NCI-H1105 treated with DMSO at 0.1 percent for 48 hours (cell line): ENCODE measurements at places on chromosomes 4 and X.

- peak; percentile 78 for DNase-seq
Observed at GRCh38 chr4:171710743-171711142, 102.5 kb upstream of the GALNTL6 start.

GRCh38 chr4:70759126-70759525 is 37.4 kb downstream of the RUFY3 start:
- no peak for DNase-seq

DNA sequence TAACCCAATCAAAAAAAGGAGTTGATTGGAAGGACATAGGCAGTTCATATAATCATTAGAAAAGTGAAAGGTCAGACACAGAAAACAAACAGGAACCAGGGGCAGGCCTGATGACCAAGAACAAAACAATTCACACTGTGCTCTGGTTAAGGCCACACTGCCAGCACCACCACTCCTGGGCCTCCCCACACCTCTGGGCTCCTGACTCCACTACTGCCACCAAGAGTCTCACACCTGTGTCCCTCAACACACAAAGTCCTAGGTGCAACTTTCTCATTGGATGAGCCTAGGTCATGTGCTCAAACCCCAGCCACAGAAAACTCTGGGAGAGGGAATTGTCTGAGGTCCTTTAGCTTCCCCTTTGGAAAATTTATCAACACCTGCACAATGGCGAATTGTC is 11.1 kb upstream of the FAM9C start:
- DNase-seq = no peak

- DNase-seq = no peak
Observed at GRCh38 chr4:37562592-37562991, 123.6 kb downstream of the RELL1 start.

DNA sequence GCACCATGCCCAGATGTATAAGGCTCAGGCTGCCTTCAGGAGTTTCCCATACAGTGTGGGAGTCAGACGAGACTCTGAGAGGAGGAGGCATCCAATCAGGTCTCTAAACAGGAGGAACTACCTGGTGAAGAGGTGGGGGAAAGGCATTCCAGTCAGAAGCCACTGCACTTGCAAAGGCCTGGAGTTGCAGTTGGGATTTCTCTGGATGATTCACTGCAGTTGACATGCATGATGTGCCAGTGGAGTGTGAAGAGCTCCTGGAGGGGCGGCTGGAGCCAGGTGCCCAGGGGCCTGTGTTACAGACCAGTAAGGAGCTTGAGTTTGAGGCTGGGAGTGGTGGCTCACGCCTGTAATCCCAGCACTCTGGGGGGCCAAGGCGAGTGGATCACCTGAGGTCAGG is 339.1 kb downstream of the ARHGAP10 start:
- no peak for DNase-seq

DNA sequence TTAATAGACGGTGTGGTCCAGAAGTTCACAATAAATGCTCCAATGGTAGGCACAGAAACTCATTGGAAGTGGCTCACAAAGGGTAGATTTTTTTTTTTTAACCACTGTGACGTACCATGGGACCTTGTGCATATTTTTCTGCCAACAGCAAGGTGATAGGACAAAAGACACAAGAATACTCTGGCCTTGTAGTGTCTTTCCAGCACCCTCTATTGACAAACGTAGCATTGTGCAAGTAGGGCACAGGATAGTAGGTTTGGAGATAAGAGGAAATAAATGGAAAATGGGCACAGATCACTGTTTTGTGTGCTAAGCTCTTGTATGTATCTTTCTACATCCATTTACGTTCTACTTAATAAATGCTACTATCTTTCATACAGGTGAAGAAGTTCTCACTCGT is 2054.9 kb downstream of the PCDH7 start:
- DNase-seq = no peak

GRCh38 chrX:37830371-37830770 is 17.0 kb downstream of the DYNLT3 start:
- no peak for DNase-seq

GRCh38 chr4:30720021-30720660 is at the start of gene PCDH7:
Gene PCDH7 (plus strand): TSS chr4:30720369. CDS start chr4:30721423, 1,054 bp downstream.
- DNase-seq = peak; percentile 63

- DNase-seq = no peak
Observed at GRCh38 chr4:184269879-184270430, 52.3 kb upstream of the ENPP6 start.

- no peak for DNase-seq
Observed at GRCh38 chr4:12221031-12221430, 792.3 kb upstream of the HS3ST1 start.

DNA sequence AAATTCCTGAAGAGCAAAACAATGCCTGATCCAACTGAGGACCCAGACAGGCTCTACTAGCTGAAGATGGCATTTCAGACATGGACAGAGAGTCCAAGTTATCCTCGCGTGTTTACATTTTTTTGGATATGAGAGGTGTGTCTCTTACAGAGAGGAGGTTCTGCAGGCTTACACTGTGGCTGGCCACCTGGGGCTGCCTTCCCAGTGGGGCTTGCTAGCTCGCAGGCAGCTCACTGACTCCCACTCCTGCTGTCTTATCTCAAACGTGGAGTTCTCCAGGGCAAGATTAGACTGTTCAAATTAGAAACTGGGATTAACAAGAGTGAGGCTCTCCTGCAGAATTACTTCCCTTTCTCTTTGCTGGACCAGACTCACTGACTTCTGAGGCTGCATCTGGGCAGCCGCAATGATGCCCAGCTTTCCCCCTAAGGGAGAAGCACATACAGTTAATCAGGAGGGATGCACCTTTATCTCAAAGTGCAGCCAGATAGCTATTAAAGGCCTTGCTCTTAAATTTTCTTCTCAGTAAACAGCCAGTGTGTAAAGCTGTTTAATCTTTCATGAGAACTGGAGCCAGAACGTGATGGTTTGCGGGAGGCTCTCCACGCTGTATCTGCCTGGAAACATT is 123.0 kb downstream of the ENPP6 start:
- DNase-seq = no peak

- DNase-seq = no peak
Observed at GRCh38 chrX:11535156-11535919, 130.4 kb downstream of the ARHGAP6 start.

DNA sequence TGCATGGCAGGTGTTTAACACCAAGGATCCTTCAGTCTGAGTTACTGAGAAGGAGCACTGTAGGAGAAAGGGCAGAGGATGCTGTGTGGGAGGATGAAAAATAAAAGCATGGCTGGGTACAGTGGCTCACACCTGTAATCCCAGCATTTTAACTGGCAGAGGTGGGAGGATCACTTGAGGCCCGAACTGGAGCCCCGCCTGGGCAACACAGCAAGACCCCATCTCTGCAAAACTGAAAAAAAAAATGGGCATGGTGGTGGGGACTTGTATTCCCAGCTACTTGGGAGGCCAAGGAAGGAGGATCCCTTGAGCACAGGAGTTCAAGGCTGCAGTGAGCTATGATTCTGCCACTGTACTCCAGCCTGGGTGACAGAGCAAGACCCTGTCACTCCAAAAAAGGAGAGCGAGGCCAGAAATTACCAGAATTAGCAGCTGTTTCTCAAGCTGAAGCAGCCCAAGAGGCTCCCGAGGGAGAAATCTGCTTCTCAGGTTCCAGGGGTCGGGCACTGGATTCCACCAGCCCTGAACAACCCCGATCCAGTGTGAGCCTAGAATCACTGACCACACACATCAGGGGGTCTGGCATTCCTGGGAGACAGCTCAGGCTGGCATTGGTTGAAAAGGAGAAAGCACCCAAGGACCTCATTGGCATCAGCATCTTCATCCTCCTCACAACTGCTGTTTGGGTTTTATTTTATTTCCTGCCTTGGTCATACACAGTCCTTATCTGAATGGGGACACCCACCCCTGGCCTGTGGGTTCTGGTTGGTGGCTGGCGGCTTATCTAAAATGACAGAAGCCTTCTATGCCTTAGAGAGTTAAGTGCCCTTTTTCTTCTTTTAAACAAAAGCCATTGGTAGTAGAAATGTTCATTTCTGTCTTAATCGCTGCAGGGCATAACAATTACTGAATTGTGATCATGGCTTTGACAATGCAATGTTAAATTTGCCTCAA is 66.3 kb upstream of the TRIM2 start:
- DNase-seq = no peak

GRCh38 chr4:110631584-110632505 is 9.0 kb upstream of the PITX2 start:
- DNase-seq = peak; percentile 30

- DNase-seq = no peak
Observed at GRCh38 chrX:116111934-116112595, 58.5 kb upstream of the AGTR2 start.

DNA sequence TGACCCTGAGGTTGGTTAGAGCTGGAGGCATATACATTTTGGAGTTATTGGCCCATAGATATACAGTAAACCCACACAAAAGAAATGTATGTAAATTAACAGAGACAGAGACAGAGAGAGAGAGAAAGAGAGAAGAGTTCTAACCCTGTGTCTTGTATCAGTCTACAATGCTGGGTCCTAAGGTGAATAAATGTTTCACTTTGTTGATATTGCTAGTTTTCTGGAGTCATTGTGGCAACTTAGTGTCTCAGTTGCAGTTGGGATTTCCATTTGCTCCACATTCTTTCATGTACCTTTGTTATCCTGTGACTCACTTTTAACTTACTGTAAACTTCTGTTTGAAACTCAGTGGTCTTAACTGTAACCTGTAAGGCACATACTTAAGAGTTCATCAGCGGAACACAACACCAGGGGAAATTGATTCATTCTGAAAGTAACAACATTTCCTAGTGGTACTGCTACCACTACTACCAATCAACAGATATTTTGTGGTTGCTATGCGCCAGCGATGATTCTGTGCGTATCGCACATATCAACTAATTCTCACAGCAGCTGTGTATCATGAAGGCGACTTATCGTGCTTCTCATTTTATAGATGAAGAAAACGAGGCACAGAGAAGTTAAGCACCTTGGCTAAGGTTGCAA is 38.5 kb upstream of the ETDA start:
- no peak for DNase-seq

DNA sequence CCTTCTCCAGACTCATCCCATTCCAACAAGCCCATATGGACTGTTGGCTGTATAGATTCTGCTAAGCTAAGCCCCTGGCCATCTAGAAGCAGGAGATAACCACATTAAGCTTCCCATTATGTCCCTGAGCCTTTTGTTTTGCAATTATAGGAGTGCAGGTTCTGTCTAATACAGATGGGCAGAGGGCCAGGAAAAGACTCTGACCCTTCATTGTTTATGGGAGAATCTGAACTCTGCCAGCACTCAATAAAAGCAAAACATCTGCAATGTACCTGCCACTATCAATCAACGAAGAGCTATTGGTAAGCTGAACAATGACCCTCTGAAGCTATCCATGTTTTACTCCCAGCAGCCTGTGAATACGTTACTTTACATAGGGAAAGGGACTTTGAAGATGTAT is 207.3 kb upstream of the CLNK start:
- peak; percentile 26 for DNase-seq

- no peak for DNase-seq
Observed at GRCh38 chr4:149187726-149188125, 627.9 kb downstream of the IQCM start.

- no peak for DNase-seq
Observed at GRCh38 chrX:68720851-68721250, 73.4 kb downstream of the STARD8 start.

GRCh38 chr4:183940864-183941263 is 35.8 kb downstream of the STOX2 start:
- no peak for DNase-seq

DNA sequence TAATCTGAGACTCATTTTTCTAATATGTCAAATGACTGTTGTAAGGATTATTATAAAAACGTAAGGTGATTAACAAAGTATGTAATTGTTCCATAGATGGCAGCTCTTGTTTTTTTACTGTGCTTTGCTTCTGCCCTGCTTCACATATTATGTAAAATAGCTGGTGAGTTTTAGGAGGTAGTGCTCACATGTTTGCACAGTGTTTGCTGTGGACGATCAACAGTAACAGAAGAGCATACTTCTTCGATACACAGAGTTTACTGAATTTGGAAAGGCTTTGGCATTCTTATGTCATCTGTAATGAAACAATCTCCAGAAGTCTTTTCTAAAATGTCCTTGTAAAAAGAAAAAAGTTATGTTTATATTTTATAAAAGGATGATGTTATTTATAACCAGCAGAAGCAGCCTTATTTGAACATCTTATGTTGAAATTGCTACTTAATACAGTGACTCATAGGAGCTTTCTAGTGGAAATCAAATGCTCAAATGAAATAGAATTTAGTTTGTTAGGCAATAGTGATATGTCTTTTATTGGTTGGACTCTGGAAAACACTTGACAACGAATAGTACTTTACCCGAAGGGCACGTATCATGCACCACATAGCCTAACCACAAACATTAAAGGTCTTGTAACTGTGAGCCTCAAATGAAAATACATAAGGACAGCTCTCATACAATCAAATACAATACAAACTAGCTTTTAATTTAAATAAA is 1.9 kb upstream of the MTTP start:
- no peak for DNase-seq

DNA sequence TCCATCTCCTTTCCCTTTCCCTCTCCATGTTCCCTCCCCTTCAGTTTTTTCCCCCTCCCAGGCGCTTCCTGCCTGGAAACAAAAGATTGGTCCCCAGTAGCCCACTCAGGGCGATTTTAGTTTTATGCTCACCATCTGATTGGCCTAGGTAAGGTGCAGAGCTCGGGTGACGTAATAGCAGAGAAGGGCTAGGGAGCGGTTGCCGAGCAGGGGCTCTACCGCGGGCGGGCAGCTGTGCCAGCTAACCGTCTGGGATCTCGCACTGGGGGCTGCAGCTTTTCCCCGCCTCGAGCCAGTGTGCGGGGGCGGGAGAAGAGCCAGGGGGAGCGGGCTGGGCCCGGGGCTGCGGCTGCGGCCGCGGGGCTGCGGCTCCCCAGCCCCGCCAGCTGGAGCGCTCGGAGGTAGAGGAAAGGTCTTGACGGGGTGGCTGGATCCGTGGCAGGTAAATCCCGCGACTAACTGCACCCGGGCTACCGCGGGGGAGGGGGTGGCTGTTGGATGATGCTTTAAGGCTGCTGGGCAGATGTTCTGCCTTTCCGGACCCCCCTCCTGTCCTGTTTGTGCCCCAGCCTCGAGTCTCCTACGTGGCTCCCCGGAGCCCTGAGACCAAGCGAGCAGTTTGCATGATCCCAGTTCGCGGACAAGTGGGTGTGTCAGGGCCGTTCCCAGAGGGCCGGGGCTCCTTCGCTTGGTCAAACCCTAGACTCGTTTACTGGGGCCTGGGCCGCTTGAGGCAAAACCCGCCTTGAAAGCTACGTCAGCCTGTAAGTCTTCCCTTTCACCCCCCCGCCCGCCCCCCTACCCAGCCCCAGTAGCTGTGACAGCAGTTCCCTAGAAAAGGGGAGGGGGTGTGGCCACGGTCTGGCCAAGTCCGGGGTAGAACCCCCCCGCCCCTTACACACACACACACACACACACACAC is at the start of gene PAK3:
PAK3 (plus strand) TSS at position 218 of the 922 bp plus-strand sequence. CDS start 26,913 bp downstream, outside the sequence.
- peak; percentile 77 for DNase-seq

GRCh38 chr4:45502471-45502870 is 621.4 kb downstream of the GABRG1 start:
- no peak for DNase-seq

DNA sequence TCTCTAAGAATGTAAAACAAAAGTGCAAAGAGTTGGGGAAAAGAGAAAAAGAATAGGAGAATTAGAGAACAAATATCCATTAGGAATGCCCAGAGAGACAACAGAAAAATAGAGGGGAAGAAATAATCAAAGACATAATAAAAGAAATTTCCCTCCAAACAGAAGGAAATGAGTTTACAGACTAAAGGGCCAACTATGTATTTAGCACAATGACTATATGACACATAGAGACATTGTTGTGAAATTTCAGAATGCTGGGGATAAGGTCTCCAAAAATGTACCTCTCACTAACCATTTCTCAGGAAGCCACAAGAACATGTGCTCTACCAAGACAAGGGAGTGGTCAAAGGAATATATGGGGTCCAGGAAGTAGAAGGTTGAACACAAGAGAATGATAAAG is 121.0 kb upstream of the ACSL4 start:
- no peak for DNase-seq

GRCh38 chrX:1249101-1249887 is 19.3 kb upstream of the CSF2RA start:
- no peak for DNase-seq
